NCI-H1694 (cell line): ENCODE measurements at places on chromosomes 13 and 19.

DNA sequence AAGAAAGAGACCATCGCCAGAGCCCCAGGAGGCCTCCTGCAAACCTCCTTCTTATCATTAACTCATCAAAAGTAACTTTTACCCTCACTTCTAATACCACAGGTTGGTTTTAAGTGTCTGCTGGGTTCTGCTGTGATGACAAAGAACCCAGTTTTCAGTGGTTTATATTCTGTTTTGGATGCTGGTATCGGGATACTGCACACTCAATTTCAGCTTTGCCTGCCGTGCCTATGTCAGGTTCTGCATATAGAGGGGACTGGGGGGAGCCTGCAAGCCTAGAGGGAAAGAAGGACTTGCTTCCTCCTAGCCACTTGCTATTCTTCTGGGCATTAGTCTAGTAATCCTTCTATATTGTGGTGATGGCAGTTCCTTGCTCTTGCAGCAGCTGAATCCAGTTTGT, 242.4 kb downstream of the KCNRG start:
- DNase-seq: no peak

- no peak for DNase-seq
These were observed 16.3 kb downstream of the SAE1 start for GRCh38 chr19:47146920-47147319.

DNA sequence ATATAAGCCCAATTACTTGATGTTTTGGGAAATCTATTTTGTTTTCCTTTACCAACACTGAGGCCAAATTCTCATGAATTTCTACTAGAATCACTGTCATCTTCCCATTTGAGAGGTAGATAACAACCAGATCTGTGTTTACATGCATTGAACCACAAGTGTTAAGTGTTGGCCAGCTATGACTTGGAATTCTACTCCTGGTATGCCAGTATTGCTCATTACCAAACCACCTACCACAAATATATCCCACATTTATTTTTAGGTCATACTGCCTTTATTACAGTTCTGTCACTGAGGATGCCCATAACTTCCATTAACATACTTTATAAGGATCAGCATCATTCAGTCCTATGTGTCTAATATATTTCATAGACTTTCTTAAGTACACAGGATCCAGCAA, 328.9 kb downstream of the DIAPH3 start:
- no peak for DNase-seq

- no peak for DNase-seq
These were observed 1003.2 kb upstream of the PCDH20 start for GRCh38 chr13:62418872-62419271.

DNA sequence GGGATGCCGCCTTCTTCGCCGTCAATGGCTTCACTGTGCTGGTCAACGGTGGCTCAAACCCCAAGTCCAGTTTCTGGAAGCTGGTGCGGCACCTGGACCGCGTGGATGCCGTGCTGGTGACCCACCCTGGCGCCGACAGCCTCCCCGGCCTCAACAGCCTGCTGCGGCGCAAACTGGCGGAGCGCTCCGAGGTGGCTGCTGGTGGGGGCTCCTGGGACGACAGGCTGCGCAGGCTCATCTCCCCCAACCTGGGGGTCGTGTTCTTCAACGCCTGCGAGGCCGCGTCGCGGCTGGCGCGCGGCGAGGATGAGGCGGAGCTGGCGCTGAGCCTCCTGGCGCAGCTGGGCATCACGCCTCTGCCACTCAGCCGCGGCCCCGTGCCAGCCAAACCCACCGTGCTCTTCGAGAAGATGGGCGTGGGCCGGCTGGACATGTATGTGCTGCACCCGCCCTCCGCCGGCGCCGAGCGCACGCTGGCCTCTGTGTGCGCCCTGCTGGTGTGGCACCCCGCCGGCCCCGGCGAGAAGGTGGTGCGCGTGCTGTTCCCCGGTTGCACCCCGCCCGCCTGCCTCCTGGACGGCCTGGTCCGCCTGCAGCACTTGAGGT, 7.0 kb downstream of the MAP1S start:
- no peak for DNase-seq

DNA sequence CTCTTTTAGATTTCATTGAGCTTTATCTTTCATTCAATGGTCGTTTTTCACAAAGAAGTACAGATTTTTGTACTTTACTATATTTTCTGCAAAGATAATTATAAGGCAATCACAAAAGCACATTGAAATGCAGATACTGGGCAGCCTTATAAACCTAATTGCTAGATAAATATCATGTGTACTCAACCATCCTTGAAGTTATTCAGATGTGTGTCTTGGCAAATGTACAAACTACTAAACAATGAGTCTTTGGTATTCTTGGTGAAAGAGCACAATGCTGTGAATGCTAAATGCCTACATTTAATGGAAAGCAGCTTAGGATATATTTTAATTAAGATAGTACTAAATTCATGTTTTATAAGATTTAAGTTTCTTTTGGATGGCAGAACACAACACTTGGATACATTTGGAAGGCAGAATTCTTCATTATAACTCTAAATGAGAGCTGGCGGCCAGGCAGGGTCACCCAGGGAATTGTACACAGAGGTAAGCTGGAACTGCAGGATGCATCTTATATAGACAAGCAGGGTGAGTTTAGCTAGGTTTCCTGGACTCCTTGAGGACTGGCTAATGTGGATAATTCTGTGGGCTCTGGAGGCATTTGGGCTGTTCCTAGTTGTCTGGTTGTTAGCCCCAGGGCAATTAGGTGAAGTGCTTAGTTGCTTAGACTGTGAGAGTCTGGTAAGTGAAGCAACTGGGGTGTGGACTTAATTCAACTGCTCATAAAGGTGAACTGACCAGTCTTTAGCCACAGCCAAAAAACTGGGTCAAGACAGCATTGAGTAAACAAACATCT, 286.6 kb downstream of the PCDH20 start:
- no peak for DNase-seq

DNA sequence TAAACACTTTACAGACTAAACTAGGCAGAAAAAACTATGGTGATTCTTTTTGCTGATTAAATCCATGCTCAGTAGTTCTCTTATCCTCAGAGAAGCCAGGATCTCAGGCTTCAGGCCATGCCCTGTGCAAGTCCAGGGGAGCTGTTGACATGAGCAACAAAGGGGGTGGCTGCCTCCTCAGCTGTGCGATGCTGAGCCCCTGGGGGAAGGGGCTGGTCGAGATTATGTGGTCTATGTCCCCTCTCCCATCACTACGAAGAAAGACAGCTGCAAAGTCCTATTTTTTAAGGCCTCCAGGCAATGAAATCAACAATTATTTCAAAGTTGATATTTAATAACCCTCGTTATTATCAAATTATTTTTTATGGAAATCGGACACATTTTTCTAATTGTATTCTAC, 37.0 kb downstream of the IRS2 start:
- DNase-seq: no peak

DNA sequence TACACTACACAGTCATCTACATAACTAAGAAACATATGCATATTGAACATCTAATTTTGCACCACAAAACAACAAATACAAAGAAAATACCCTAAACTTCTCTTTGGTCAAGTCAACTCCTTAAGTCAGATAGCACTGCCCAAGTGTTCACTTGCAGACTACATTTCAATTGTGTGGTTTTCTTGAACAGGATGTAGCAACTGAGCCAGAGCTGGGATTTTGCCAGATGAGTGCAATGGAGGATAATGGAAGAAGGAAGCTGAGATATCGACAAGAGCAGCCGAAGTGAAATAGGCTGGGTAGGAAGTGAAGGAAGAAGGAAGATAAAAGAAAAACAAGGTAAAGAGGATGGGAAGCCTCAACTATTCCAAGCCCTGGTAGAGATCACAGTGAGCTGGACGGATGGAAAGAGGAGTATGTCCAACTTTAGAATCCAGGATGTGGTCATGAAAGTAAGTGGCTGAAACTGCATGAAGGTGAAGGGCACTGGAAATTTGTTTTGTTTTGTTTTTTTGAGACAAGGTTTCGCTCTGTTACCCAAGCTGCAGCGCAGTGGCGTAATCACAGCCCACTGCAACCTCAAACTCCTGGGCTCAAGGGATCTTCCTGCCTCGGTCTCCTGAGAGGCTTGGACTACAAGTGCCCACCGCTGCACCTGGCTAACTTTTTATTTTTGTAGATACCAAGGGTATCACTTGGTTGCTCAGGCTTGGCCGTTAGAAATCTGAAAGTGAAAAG, 15.0 kb downstream of the NUFIP1 start:
- DNase-seq: no peak

- DNase-seq: no peak
These were observed 17.6 kb downstream of the ING1 start for GRCh38 chr13:110731072-110731471.

DNA sequence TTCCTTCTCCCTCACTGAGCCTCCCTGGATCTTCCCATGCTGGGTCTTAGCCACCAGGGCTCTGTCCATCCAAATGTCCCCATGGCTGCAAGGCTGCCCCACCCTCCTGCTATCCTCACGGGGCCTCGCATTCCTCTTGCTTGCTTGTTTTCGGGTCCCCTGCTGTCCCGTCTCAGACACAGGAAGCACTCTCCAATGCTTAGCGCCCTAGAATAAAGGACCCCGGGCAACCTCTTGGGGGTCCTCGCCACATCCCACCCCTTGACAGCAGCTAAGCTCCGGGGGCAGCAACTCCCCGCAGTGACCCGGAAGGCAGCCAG, 23.7 kb downstream of the SH3GL1 start:
- no peak for DNase-seq

GRCh38 chr19:54179921-54180461, 7.0 kb upstream of the TMC4 start:
- no peak for DNase-seq

DNA sequence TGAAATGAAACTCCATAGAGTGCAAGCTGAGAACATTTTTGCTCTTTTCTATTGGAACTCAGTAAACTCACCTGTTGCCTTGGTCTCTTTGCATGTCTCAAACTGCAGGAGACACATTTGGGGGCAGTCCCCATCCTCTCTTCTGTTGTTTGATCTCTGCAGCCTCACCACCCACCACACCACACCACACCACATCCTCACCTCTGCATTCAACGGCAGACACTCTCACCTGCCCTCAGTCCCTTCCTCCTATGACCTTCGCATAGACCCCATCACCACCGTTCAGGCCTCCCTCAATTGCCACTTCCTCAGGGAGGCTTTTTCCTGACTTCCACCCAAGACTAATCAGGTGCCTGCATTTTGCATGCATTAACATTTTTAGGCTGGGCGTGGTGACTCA, 14.4 kb upstream of the TPM4 start:
- no peak for DNase-seq

DNA sequence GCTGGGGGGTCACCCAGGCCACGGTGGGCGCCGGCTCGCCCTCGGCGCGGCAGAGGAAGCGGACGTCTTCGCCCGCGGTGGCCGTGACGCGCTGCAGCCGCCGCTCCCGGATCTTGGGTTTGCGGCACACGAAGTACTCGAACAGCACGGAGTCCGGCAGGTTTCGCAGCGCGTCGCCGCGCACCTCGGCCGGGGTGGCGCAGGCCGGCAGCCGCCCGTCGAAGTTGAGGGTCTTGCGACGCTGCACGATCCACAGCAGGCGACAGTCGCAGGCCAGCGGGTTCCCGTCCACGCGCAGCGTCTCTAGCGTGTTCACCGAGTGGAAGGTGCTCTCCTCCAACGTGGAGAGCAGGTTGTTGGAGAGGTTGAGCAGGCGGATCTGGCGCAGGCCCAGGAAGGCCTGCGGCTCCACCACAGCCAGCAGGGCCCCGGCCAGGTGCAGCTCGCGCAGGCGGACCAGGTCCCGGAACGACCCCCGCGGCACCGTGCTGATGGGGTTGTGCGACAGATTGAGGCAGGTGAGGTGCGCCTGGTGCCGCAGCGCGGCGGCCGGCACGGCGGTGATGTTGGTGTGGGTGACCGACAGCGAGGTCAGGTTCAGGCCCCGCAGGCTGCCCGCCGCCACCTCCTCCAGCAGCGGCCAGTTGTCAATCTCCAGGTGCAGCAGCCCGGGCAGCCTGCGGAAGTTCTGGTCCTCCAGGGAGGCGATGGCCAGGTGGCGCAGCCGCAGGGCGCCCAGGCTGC, 8.6 kb upstream of the PEAK3 start:
- DNase-seq: no peak

DNA sequence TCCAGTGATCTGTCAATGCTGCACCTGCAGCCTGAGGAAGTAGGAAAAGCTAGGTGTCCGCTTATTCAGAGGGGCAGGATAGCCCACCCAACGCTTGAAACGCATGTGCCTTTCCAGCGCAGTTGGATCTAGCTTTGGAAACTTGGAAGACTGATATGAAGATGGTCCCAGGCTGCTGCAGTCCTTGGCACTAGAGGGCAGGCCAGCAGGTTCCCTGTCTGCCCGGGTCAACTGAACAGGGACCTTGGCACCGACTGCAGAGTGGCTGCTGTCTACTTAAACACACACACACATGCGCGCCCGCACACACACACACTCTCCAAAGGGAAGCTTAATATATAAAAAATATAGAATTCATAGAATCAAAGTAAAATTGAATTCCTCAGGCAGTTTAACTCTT, 100.0 kb downstream of the TSHZ3 start:
- no peak for DNase-seq

DNA sequence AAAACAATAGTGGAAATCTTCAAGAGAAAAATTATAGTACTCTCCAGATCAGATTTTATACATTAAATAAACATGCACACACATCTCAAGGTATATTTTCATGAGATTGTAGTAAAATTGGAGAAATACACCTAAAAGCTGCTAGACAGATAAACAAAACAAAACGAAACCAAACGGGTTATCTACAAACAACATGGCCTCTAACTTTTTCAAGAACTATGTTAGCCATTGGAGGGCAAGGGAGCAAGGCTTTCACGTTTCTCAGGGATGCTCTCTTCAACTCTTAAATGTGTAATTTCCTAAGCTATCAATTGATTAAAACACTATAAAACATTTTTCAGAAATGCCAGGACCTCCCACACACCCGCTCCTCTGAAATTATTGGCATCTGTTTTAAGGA, 1262.4 kb upstream of the PCDH20 start:
- no peak for DNase-seq

DNA sequence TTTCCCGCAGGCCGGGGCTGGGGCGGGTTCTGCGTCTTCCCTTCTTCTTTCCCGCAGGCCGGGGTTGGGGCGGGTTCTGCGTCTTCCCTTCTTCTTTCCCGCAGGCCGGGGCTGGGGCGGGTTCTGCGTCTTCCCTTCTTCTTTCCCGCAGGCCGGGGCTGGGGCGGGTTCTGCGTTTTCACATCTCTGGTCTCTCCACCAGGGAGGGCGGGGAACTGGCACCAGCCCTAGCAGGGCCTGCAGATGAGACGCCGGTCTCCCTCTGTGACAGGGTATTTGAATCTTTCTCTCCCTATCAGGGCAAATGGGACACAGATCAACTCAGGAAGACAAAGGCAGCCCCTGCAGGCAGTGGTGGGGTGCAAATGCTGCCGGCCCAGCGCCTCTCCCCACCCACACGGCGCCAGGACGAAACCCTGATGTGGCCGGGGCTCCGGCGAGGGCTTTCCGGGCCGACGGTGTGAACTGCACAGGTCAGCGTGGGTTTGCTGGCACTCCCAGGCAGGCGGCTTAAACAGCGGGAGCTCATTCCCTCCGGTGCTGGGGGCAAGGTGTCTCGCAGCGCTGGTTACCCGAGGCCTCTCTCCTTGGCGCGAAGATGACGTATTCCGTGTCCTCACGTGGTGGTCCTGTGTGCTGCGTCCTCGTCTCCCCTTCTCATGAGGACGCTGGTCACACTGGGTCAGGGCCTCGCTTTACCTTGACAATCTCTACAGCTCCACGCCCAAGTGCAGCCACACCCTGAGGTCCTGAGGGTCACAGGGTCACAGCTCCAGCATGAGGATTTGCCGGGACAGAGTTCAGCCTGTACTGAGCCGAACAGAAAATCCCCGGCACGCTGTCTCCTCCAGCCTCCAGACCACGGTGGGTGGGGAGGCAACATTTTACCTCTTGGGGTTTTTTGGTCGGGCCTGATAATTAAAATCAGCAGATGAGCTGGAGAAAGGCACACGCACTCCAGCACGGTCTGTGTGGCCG, 717 bp upstream of the C13orf46 start:
- DNase-seq: no peak

GRCh38 chr19:57037556-57037955, 82.2 kb upstream of the USP29 start:
- DNase-seq: no peak
